ENCODE measurements at places on chromosomes 5 and 9. TPM values are rescaled to one million over a fixed set of nuclear protein-coding genes. Genes with fewer than 3 reads are reported as not detected.

Gene ITGA2
- 0.10 TPM for total RNA-seq

Gene PCDHB3
- total RNA-seq, result not detected

Gene NIPAL4
- total RNA-seq, result 0.43 TPM

Gene DCANP1
- not detected for total RNA-seq

All from natural killer cell treated with Interleukin-12 subunit alpha and Interleukin-12 subunit beta and Interleukin-15 and Interleukin-18, amount 100 ng/mL, for 72 hours (primary cell).